Left renal pelvis (tissue), 4 donors: ENCODE measurements at places on chromosomes 7 and 10.

DNA sequence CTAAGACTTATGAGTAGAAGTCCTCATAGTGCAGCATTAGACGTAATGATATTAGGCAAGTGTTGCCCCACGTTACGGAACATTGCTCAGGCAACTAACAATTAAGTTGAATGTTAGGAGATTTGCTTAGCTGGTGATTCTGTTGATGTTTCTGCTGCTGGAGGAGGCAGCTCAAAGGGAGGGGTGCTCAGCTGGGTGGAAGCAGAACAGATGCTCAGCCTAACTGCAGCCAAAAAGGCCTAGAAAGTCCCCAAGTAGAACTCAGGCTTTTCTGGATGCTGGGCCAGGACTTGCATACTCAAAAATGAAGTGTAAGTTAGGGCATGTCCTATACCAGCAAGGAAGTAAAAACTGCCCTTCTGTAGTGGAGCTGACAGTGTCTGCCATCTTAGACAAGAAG is 201.4 kb downstream of the ADRA2A start:
- DNase-seq = no peak

DNA sequence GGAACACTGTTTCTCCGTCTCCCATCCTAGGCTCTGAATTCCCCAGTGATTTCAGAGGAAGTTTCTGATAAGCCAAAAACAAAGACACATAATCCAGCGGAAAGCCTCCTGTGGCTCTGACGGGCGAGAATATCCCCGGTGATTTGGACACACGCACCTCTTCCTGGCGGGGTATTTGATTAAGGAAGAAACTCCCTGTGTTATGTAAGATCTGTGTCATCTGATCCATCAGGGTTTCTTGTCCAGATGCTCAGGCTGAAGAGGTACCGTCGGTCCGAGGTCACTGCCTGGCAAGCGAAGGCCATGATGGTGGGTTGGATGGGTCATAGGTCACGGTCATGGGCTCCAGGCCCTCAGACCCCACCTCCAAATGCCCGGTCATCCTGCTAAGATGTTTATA is 39.6 kb upstream of the DNAJB6 start:
- DNase-seq = no peak

- no peak for DNase-seq
Measured at GRCh38 chr10:79472951-79473350, 27.5 kb upstream of the ZCCHC24 start.

DNA sequence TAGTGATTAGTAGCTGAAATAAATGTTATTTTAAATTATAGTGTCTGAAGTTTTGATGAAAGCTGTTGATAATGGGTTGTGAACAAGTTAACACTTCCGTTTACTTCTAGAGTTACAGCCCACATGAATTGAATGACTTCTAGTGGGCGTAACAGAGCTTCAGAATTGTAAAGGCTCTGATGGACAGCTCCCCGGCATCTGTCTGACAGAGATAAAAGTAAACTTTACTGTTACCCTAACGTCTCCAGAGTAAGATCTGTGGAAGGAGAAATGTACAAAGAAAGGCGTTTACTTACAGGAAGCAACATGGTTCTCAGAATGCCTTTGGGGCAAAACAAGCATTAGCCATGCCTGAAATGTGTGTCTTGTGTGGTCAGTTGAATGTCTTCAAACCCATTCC is 124.4 kb downstream of the ADARB2 start:
- DNase-seq = no peak

DNA sequence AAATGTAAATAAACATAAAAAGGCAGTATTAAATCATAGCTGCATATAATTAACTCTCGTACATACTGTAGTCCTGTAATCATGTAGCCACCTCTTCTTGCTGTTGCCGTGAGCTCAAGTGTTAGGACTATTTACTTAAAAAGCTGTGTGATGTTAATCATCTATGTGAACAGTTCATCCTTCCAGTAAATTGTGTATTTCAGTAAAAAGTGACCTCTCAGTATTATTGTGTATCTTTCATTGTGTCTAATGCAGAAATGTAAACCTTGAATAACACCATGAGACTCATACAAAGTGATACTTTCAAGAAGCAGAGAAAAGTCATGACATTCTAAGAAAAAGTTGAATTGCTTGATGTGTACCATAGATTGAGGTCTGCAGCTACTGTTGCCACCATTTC is 38.0 kb downstream of the ADD3 start:
- no peak for DNase-seq

GRCh38 chr10:5584895-5585516 is 60.2 kb downstream of the CALML3 start:
- DNase-seq = no peak
